Colonic mucosa (tissue), 4 donors: ENCODE measurements at places on chromosomes 5 and 9. TPM values are rescaled to one million over a fixed set of nuclear protein-coding genes. Genes with fewer than 3 reads are reported as not detected.

The FAM169A gene
- total RNA-seq: 5.0 TPM

The CNTNAP3B gene
- total RNA-seq: 1.1 TPM

The GNG10 gene
- 27.3 TPM for total RNA-seq

The ANKRD18B gene
- total RNA-seq: 0.57 TPM

The CCDC183 gene
- 2.4 TPM for total RNA-seq

The CCL27 gene
- not detected for total RNA-seq

The CCL28 gene
- 56.8 TPM for total RNA-seq

The C1QTNF2 gene
- 0.64 TPM for total RNA-seq

The MAP1B gene
- total RNA-seq: 16.2 TPM

The OBP2B gene
- not detected for total RNA-seq

The PTGS1 gene
- total RNA-seq: 6.2 TPM

The PCDHGB1 gene
- 0.15 TPM for total RNA-seq

The RGS3 gene
- total RNA-seq: 67.4 TPM

The NOXA1 gene
- 27.5 TPM for total RNA-seq

The DIPK1B gene
- total RNA-seq: 0.82 TPM

The RAB3C gene
- 1.1 TPM for total RNA-seq

The ARSI gene
- 0.69 TPM for total RNA-seq

The GADD45G gene
- total RNA-seq: 8.1 TPM

The LECT2 gene
- total RNA-seq: not detected

The DCAF12 gene
- 37.9 TPM for total RNA-seq

The NR4A3 gene
- 0.10 TPM for total RNA-seq

The KLHL3 gene
- total RNA-seq: 4.4 TPM
